HCEC 1CT (cell line): ENCODE measurements at places on chromosomes 6 and 20.
A peak's percentile ranks its signal among the peaks of the same experiment; 100 is the strongest.

- peak; percentile 66 for DNase-seq
These were observed 66.3 kb upstream of the CD93 start for GRCh38 chr20:23152308-23152892.

DNA sequence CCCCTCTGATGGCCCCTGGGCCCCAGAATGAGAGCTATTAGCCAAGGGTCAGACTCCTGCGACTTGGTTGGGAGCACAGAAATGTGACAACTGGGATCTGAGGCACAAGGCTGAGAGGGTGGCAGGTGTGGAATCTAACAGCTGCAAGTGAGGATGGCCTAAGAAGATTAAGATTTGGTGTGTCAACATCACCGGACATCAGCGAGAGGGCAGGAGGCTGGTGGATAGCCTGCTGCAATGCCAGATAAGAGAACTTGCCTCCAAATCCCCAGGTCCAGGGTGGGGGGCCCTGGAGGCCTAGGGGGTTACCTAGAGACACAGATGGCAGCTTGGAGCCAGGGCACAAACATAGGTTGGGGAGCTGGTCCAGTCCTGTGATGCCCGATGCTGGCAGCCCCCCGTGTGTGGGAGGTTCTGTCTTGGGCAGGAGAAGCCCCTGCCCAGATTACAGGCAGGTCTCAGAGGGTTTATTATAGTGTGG lies 155.8 kb downstream of the GRM4 start:
- no peak for DNase-seq

- DNase-seq, result peak; percentile 75
These were observed 61.9 kb downstream of the CNKSR3 start for GRCh38 chr6:154448448-154449096.

- no peak for DNase-seq
These were observed 85.2 kb downstream of the SMLR1 start for GRCh38 chr6:130912434-130912833.

GRCh38 chr6:39791850-39792539 lies at the start of gene DAAM2:
Gene DAAM2, plus strand, starts transcription at chr6:39792376. Its CDS starts 63,927 bp downstream, at chr6:39856303.
- no peak for DNase-seq

- DNase-seq, result no peak
These were observed 92.4 kb downstream of the RTN4IP1 start for GRCh38 chr6:106536851-106537250.

DNA sequence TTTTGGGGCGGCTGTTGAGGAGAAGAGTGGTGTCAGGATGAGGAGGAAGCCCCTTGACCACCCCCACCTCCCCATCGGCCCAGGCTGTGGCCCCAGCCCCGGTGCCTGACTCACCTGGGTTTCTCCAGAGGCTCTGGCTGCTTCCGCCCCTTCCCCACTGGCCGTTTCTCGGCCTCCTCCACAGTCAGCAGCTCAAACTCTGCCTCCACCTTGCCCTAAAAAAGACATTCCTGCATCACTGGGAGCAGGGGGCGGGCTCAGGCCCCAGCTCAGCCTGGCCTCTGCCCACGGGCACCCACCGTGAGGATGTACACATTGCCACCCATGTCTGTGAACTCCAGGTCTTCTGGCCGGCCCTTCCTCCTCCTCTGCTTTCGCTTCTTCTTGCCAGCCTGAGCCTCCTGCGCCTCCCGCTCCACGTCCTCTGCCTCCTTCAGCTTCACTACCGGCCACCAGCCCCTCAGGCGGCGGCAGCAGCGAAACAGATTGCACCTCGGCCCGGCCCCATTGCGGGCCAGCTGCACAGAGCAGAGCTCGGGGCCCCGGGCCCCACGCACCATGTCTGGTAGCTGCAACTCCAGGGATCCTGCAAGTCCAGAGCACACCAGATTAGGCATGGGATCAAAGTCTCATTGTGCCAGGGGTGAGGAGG lies 17.3 kb downstream of the ERGIC3 start:
- DNase-seq, result no peak

- no peak for DNase-seq
These were observed 366.6 kb downstream of the PREX1 start for GRCh38 chr20:48461091-48461734.

- no peak for DNase-seq
These were observed at the start of gene RIN2 for GRCh38 chr20:19758133-19758500. Gene RIN2, plus strand, starts transcription at chr20:19758258. Its CDS starts 131,344 bp downstream, at chr20:19889602.

DNA sequence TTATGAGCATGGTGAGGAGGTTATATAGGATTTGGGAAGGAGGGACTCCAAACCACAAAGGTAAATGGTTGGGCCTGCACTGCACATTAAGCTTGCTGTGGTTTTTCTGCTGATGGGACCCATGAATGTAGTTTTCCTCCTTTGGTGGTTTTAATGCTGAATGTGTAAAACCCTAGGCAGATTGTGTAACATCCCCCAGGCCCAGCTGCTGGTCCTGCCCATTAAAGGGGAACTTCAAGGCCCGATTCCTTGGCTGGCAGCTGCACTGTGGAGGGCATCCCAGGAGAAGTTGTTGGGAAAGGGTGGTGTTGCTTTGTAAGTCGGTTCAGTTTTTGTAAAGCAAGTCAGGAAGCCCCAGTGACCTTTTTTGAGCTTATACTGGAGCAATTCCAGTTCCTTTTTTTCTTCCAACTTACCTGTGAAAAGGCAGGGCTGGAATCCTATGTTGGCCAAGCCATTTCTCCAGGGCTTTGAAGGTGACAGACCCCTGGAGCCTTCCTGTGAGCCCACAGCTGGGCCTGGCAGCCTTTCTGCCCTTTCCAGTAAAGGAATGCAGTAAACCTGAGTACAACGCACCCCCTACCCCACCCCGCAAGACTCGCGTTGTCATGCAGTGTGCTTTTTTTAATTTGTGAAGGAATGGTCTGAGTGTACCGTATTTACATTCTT lies 43.1 kb upstream of the NAA20 start:
- DNase-seq, result peak; percentile 62

DNA sequence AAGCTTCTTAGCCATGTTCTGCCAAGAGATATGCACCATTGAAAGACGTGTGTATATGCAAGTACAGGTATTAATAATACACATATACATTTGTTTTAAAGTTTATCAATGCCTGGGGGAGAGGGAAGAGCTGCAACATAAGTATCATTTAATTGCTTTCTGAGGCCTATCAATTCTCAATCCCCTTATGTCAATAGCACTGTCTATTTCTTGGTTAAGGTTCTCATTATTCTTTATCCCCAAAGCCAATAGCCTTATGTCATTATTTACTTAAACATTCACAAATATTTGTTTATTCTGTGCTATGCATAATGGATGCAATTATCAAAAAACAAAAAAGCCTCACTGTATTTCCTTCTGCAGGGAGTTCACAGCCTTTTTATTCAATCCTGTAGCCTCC lies 350.3 kb upstream of the KCNQ5 start:
- no peak for DNase-seq

GRCh38 chr20:24955045-24955444 lies 6.0 kb downstream of the CST7 start:
- DNase-seq, result no peak

DNA sequence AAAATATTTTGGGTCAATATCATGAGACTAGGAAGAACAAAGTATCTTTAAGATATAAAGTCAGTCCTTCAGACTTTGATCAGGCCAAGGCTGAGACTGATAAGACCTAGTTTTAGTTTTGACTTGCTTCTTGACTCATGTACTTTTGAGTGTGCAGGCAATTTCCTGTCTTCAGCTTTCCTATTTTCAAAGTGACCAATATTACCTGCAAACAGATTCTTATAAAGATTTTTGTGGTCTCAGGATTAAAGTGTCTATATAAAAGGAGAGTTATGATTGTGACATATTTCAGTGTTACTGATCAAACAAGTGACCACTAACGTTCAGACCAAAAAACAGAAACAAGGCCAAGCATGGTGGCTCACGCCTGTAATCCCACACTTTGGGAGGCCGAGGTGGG lies 36.0 kb upstream of the AKIRIN2 start:
- DNase-seq, result no peak

- no peak for DNase-seq
These were observed 49.7 kb upstream of the TGM3 start for GRCh38 chr20:2246069-2246491.

- peak; percentile 95 for DNase-seq
These were observed 67.1 kb upstream of the ZNFX1 start for GRCh38 chr20:49344975-49345374.

- no peak for DNase-seq
These were observed 51.3 kb upstream of the GLP1R start for GRCh38 chr6:38997128-38997761.
